NCI-H524 treated with DMSO at 0.1 percent for 48 hours (cell line): ENCODE measurements at places on chromosomes 1 and 21.

- no peak for DNase-seq
Observed at GRCh38 chr1:91523482-91523881, 22.8 kb downstream of the CDC7 start.

DNA sequence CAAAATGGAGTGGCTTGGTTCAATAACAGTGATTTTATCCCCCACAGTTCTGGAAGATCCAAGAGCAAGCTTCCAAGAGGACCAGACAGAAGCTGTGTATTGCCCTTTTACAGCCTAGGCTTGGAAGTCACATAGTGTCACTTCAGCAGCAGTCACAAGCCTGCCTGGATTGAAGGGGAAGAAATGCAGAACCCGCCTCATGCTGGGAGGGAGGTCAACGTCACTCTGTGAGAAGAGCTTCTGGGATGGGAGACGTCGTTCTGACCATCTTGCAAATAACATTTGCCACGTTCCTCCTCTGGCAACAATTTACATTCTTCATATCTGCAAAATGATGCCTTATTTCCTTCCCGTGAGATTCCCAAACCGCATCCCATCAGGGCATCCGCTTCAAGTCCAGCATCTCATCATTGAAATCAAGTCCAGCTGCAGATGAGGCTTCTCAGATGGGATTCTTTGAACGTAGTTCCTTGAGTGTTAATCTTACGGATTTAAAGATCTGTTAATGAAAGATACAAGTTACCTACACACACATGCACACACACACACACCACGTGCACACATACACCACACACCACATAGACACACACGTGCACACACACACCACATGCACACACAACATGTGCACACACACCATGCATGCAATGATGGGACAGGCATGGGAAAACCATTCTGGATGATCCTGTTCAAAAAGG is 23.9 kb upstream of the KIF1B start:
- no peak for DNase-seq

DNA sequence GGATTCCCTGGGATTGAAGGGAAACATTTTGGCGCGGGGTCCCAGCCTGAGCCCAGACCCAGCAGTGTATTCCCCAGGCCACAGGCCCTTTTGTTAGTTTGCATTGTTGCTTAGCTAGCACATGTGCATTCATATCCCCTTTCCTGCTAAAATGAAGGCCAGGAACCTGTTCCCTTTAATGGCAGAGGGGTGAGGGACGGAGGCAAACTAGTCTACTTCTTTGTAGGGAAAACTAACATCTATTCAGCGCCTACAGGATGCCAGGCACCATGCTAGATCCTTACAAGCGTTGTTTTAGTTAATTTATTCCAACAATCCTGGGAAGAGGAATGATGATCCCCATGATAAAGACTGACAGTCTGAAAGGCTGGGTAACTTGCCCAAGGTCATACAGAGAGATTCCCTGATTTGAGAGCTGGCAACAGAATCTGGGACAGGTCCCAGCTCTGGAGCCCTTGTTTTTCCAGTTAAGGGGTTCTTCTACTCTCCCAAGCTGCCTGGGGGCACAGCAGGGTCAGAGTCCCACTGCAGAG is 595 bp upstream of the E2F2 start:
- DNase-seq, result no peak

DNA sequence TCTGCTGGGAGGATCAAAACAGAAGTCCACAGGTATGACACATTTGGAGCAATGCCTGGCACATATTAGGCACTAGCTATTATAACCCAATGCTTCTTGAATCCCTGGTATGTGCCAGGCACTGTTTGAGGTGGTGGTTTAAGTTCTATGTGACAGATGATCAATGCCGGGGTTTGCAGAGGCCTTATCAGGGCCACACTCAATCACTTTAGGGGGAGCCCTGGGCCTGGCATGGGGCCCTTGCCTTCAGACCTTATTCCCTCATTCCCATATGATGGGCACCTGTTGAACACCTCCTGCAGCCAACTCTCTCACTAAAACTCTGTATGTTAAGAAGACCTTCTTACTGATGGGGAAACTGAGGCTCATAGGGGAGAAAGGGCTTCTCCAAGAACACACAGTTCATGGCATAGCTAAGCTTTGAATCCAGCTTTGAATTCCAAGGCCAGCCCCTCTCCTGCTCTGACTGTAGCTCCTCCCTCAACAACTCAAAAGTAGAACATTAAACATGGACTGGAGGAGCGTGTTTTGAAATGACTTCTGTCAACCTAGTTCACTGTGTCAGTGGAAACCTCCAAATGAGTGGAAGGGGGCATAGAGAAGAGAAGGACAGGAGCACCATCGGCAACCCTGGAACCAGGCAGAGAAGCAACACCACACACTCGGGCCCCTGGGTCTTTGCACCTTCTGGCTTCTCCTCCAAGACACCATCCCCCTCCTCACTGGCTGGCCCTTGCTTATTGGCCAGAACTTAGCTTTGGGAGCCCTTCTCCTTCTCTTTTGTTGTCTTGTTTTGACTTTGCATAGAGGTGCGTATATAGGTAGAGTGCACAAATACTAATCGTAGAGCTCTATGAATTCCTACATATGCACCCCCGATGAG is 6.6 kb upstream of the IFFO2 start:
- no peak for DNase-seq

GRCh38 chr1:68448365-68448764 is 1.4 kb downstream of the RPE65 start:
- DNase-seq, result no peak

- DNase-seq, result no peak
Observed at GRCh38 chr1:152972196-152972886, 1.9 kb downstream of the SPRR4 start.

GRCh38 chr1:206049293-206049692 is 3.7 kb upstream of the RHEX start:
- no peak for DNase-seq

DNA sequence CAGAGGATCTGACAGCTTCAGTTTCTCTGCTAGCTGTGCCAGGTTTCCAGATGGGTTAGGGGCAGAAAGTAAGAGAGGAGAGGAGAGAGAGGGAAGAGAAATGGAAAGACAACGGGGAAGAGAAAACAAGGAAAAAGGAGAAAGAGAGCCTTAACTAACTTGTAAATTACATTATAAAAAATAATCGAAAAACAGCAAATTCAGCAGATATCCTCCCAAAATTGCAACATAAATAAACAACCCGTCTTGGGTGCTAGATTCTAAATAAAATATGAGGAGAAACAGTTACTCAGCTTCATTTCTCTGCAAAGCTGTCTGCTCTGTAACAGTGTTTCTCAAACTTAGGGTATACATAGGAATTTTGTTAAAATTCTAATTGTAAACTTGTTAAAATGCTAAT is 29.2 kb downstream of the SEC16B start:
- DNase-seq, result no peak

DNA sequence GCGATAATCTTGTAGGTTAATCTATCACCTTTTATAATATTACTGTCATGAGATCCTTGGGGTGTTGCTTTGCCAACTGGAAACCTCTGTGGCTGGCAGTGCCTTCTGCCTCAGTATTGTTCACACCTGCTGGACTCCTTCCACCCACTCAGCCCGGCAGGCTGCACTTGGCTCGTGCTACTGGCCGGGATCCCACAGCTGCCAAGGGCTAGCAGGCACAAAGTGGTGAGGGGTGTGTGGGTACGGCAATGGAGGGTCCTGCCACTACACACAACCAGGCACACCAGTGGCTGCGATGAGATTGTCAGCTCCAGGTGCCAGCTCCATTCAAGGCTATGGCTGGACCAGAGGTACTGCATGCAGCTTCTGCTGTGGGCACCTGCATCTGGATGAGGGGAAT is 191.2 kb upstream of the LYPLAL1 start:
- no peak for DNase-seq

DNA sequence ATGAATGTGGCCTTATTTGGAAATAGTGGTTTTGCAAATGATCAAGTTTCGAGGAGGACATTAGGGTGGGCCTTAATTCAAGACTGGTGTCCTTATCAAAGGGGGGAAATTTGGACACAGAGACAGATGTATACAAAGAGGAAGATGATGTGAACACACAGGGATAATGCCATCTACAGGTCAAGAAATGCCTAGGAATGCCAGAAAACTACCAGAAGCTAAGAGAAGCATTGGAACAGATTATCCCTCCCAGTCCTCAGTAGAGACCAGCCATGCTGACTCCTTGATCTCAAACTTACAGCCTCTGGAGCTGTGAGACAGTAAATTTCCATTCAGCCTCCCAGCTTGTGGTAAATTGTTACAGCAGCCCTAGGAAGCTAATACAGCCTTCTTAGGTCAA is 151.4 kb downstream of the PTGER3 start:
- no peak for DNase-seq

- DNase-seq, result no peak
Observed at GRCh38 chr21:25791319-25791718, 56.5 kb downstream of the GABPA start.

DNA sequence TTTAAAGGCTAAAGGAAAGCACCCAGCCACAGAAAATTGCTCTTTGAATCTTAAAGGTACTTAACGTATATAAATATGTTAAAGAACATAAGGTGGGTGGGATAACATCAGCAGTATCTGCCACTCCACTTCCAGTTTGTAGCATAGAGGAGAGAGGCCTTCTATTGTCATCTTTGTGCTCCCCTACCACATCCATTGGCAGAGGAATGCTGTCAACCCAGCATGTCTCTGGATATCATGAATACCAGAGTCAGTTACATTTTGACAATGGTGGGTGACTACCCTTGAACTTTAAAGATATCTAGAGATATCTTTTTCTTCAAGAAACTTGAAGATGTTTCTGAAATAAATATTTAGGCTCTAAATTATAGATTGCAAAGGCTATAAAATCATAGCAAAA is 283.2 kb upstream of the LRRC7 start:
- no peak for DNase-seq

DNA sequence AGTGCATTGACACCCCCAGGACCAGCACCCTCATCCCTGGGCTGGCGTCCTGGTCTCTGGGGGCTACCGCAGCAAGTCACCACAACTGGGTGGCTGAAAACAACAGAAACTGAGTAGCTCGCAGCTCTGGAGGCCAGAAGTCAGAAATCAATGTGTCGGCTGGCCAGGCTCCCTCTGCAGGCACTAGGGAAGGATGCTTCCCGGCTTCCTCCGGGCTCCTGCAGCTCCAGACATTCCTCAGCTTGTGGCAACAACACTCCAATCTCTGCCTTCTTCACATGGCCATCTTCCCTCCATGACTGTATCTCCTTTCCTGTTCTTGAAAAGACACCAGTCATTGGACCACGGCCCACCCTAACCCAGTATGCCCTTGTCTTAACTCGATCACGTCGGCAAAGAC is 224.2 kb downstream of the NPHP4 start:
- no peak for DNase-seq

- no peak for DNase-seq
Observed at GRCh38 chr1:12621346-12622335, 3.6 kb upstream of the DHRS3 start.

DNA sequence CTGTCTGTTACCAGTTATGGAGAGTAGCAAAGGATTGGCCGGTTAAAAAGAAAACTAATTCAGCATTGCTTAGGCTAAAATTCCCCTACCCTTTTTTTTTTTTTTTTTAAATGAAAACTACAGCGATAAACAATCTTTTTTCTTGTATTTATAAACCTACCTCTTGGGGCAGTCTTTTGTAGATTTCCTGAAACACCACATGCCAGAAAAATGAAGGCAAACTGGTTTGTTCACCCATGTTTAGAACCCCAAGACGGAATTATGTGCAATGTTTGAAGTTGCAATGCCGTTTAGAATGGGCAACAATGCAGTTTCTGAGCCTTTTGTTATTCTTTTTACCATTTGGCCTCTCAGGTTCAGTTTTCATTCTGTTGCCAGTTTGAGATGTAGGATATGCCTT is 59.1 kb downstream of the PRDM2 start:
- DNase-seq, result no peak

DNA sequence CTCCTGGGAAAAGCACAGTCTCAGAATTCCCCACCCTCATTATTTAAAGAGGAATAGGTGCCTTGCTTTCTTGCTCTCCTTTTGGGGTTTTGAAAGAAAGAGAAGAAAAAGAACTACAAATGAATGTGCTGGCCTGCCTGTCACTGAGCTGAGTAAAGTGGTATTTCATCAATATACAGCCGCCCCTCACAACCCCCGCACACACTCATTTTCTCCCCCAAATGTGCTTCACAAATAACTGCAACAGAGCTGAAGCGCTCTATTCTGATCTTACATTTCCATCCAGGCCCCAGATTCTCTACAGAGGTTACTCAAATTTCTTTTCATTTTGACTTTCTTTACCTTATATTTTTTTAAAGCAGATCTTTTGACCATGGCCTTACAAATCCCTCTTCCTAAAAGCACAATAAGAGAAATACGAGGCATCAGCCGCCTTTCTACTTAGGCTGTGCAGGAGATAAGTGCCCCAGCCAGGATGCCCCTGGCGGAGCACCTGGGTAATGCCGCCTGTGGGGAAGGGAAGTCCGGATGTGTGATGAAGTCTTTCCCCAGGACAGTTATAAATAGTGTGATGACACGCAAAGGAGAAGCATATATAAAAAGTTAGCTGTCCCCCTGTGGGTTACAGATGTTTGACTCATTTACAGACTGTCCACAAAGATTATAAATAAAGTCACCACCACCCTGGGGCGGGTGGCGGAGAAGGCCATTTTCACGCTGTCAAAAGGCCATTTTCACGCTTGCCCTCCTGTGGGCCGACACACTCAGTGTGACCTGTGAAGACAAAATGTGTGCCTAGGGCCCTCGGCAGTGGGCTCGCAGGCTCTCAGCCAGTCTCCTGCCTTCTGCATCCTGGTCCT is 6.5 kb downstream of the KCNN3 start:
- no peak for DNase-seq

- DNase-seq, result no peak
Observed at GRCh38 chr1:23425193-23425494, 596 bp upstream of the TCEA3 start.
